ENCODE measurements at places on chromosomes 16 and 17. TPM values are rescaled to one million over a fixed set of nuclear protein-coding genes. Genes with fewer than 3 reads are reported as not detected.

Gene OR3A3
- not detected for total RNA-seq

Gene NUFIP2
- total RNA-seq, result 51.0 TPM

Gene WNT9B
- not detected for total RNA-seq

Gene OR2C1
- not detected for total RNA-seq

DNA sequence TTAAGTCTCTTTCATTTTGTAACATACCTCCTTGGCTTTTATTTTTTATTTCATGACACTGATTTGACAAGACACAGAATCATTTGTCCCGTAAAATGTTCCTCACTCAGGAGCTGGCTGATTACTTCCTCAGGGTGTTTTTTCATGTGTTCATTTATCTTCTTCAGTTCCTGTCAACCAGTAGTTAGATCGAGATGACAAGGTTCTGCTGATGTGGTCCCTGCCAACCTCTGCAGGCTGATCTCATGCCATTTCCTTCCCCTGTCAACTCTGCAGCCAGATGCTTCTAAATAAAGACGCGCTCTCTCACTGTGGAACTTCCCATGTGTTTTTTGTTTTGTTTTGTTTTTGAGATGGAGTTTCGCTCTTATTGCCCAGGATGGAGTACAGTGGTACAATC, 8.1 kb upstream of the CXCL16 start:
- DNase-seq, result no peak

Gene AHSP
- total RNA-seq, result not detected

DNA sequence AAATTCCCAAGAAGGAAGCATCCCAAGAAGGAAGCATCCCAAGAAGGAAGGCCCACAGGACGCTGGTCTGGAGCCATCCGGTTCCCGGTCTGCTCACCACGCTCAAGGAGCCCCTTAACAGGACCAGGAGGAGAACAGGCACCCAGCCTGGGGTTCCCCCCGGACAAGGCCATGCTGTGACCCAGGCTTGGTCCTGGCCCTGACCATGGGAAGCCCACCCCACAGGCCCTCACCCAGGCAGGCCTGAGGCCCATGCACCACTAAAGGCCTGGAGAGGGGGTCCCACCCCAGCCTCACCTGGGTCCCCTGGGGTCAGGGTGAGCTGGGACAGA, 340 bp upstream of the ENPP7 start:
- DNase-seq, result no peak

DNA sequence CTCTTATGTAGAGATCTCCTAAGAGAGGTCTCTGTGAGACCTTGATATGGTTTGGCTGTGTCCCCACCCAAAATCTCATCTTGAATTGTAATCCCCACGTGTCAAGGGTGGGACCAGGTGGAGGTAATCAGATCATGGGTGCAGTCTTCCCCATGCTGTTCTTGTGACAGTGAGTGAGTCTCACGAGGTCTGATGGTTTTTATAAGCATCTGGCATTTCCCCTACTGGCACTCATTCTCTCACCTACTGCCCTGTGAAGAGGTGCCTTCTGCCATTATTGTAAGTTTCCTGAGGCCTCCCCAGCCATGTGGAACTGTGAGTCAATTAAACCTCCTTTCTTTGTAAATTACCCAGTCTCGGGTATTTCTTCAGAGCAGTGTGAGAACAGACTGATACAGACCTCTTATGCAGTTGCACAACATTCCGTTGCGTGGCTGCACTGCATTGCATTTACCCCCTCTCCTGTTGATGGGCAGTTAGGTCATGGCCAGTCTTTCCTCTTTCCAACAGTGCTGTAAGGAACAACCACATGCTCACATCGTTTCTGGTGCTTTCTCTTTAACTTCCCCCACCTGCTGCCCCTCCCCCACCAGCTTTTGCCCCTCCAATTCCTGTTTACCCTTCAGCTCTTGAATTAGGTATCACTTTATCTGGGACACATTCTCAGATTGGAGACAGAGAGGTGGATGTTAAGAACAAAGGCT, 43.6 kb upstream of the MED9 start:
- DNase-seq, result no peak

GRCh38 chr17:82239926-82240505, 11.2 kb downstream of the SLC16A3 start:
- no peak for DNase-seq

DNA sequence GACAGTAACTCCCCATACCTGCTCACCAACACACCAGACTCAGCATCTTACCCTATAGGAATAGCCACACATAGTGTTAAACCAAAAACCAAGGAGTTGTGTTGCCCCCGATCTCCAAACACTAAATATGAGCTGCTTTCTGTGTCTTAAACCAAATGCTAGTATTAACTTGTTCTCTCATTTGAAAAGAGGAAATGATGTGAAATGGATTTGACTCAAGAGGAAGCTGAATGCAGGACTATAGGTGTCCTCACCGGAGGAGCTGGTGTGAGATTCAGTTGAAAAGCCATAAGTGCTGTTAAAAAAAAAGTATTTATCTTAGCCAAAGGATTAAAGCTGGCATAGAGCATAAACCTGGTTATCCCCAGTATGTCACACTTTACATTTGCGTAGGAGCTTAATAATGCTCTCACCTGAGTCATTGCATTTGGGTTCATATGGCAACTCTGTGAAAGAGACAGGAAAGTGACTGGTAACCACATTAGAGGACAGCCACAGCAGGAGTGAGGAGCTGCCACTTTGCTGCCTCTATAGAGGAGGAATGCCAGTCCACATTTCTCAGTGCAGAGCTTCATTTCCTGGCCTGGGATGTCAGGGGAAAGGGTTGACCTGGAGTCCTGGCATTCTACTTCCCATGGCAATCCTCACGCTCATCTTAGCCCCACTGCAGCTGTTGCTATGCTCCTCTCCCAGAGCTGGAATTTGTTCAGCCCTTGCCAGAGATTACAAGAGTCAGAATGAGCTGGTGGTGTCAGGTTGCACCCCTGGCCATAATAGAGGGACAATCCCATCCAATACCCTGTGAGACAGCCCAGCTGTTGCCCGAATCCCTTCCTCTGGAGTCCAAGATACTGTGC, 143.3 kb upstream of the ANKFN1 start:
- DNase-seq, result no peak

- DNase-seq, result no peak
These were observed 4.7 kb downstream of the NAGPA start for GRCh38 chr16:5028950-5029475.

Measured in glutamatergic neuron (in vitro differentiated cells).